Hematopoietic multipotent progenitor cell treated with erythropoietin and hydrocortisone succinate and interleukin-3 and kit ligand, for 17 days (in vitro differentiated cells): ENCODE measurements at places on chromosomes 5 and 9.
A peak's percentile ranks its signal among the peaks of the same experiment; 100 is the strongest.

DNA sequence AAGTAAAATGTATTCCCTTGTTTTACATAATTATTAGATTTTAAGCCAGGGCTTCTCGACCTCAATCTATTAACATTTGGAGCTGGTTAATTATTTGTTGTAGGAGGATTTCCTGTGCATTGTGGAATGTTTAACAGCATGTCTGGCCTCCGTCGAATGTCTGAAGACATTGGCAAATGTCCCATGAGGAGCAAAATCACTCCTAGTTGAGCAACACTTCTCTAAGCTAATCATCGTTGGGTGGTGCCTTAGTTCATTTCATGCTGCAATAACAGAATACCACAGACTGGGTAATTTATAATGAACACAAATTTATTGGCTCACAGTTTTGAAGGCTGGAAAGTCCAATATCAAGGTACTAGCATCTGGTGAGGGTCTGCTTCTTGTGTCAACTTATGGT, 13.4 kb upstream of the VPS13A start:
- no peak for DNase-seq

- DNase-seq = no peak
Measured at GRCh38 chr9:107242073-107243030, 40.7 kb upstream of the RAD23B start.

- no peak for DNase-seq
Measured at GRCh38 chr5:80615266-80615914, 39.1 kb upstream of the MSH3 start.

DNA sequence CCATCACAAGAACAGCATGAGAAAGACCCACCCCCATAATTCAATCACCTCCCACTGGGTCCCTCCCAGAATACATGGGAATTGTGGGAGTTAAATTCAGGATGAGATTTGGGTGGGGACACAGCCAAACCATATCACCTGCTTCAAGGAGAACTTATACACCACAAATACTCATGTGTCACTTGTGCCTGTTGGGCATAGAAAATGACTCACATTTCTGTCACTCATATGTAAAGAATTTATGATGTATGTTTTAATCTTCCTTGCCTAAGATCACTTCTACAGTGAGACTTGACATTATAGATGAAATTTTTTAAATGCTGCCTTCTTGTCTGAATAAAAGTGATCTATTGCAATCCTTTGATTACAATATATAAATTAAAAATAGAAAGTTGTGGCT, 23.0 kb upstream of the PRDM6 start:
- DNase-seq = no peak

DNA sequence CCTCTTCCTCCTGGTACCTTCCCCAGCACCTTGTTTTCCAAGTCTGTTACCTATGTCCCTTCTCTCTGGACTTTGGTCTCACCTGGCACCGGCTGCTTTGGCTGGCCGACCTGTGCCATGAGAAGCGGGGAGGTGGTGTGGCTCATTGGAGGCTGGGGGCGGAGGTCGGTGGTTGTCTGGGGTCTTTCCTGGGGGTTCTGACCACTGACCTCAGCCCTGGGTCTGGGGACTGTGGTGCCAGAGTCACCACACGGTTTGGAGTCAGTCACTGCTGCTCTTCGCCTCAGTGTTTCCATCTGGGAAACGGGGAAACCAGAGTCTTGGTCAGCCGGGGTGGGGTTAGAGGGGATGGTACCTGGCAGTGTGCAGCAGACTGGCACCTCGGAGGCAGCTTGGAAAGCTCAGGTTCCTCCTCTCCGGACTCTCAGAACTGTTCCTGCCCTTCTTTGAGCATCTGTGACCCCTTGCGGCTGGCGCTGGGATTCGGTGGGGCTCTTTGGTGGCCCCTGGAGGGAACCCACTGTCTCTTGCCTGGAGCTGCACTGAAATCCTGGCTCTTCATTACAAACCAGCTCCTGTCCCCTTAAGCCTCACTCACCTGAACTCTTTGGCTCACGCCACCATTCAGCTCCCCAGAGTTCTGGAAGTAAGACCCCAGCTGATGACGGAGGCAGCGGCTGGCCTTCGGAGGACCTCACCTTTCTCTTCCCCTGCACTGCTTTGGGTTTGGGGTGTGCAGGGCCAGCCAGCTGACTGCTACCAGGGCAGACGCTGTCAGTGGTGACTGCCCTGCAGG, 4.1 kb upstream of the RXRA start:
- DNase-seq = peak; percentile 6

DNA sequence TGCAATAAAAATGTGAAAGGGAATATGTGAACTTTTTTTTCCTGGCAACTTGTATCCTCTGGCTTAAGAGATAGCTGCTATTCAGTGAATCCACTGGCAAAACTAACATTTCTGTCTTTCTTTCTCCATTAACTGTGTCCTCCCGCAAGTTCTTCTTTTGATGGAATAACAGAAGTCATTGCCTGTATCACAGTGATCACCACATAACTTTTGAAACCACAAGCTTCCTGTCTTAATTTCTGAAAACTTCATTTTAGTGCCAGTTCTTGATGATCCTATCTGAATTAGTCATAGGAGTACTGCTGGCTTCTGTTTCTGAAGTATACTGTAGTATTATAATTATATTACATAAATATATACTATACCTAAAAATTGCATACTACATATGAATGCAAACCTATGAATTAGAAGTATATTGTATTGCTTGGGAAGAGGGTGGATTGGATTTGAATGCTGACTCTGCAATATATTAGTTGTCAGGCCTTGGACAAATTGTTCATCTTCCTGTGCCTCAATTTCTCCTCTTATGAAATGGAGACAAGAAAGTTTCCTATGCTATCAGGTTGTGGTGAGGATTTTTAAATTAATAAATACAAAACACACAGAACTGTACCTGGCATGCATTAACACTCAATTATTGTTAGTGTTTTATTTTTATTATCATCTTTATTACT, 441.6 kb downstream of the CETN3 start:
- no peak for DNase-seq

DNA sequence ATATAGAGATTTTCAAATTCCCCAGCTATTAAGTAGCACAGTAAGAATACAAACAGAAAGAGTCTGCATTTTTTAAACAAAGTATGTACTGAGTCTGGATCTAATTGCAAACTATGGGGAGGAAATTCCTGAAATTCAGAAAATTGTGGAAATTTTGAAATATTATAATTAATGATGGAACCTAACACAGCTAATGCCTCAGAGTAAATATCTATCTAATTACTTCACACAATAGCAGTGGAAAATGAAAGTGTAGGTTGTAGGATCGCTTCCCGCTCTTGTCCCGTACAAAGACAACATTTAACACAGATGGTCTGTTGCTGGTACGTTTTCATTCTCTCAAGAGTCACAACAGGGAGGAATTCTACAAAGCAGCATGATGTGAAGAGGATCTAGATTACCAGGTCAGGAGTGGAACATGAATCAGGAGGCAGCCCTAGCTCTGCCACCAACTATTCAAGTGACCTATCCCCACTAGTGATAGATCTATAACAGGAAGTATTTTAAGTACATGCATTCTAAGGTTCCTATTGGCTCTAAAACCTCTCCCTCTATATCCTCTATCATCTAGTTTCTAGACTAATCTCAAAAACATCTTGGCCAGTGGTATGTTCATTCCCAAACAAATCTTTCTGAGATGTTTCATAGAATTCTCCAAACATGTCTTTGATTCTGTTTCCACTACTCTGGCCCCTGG, 58.9 kb upstream of the GRAMD2B start:
- DNase-seq = no peak
